ENCODE measurements at places on chromosomes 2 and 18.

- no peak for DNase-seq
Measured at GRCh38 chr2:38269421-38269820, 107.7 kb downstream of the ATL2 start.

DNA sequence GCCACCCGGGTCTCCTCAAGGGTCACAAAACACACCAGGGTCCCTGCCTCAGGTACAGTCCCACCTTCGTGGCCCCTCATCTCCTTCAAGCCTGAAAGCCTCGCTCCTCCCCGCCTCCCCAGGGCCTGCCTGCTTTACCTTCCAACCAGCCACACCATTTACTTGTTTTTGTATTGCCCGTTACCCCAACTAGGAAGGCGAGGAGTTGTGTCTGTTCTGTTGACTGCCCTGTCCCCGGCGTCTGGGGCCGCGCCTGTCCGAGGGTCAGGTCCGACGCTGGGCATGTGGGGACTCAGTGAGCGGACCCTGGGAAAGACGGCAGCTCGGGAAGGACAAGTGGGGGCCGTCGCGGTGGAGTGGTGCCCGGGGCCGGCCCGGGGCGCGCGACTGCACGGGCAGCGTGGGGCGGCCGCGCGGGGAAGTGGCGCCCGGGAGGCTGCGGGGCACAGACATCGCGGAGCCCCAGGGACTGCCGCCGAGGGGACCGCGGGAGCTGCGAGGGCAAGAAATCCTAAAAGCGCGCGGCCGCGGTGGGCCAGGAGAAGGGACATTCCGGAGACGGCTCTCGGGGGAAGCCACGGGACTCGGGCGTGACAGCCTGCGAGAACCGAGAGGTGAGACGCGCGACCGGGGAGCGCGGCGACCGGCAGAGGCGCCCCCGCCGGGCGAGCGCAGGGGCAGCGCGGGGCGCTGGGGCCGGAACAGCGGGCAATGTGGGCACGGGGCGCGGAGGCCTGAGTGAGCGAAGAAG lies 797 bp upstream of the GRHL1 start:
- peak; percentile 50 for DNase-seq

GRCh38 chr18:43671431-43671830 lies 394.1 kb upstream of the SYT4 start:
- DNase-seq: no peak

DNA sequence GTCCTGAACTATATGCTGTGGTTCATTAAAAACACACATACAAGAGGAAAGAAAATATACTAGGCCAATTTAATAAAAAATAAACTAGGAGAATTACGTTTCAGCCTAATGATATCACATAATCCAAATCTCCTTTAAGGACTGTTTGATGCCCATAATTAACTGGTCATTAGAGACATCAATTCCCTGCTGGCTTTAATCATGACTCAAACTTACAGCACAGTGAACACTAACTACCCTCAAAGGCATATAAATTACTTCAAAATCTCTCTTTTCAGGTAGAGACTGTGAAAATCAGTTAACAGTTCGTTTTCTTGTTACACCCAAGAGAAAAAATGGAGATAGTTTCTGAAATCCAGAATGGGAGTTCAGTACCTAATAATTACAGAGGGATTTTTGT lies 567.4 kb downstream of the CBLN2 start:
- DNase-seq: no peak

DNA sequence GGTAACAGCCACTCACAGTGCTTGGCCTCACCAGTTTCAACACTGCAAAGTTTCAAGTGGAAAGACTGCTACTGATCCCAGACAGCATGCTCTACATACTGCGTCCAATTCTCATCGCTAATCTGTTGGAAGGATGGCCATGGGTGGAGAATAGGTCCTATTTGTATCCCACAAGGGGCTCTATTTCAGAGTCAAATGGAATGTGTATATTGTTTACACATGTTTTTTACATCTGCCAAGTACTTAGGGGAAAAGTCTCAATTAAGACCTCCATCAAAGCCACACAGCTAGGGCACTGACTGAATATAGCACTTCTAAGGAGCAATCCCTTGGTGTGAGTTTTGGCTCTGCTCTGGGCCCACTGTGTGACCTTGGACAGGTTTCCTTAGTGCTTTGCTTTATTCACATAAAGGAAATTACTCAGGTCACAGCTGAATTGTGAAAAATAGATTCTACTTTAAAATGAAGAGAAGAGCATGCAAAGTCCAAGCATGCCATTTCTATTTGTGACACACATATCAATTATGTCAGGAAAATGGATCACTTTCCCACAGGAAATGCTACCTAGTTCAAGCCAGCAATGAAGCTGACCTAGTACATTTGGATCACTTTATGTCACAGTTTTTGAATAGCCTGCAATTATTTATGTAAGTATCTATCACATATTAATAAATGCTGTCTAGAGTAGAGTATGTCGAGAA lies 112.9 kb upstream of the STK17B start:
- no peak for DNase-seq

- DNase-seq: no peak
Measured at GRCh38 chr2:224934526-224935188, 107.6 kb downstream of the DOCK10 start.

- DNase-seq: no peak
Measured at GRCh38 chr18:36194600-36195315, 7.5 kb downstream of the MOCOS start.

GRCh38 chr2:3634596-3635121 lies 23.3 kb upstream of the ALLC start:
- no peak for DNase-seq

DNA sequence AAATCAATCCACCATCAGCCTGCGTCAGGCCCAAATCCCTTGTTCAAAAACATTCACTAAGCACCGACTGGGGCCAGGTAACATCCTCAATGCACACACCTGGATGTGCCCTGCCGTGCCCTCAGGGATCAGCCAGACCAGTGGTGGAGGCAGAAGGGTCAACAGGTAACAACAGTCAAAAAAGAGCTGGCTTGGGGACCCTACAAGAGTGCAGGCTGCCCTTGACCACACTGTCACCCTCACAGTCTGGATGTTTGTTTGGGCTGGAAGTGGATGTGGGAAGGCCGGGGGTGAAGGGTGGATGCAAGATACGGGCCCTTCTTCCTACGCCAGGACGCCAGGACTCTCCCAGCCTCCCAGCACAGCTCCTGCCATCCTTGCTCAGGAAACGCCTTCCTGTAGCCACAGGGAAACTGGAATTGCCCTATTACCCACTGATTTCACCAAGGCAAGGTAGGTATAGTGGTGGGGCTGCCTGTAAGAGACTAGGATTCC lies 2.7 kb downstream of the BIN1 start:
- no peak for DNase-seq

GRCh38 chr2:197931661-197932312 lies 127.4 kb downstream of the PLCL1 start:
- no peak for DNase-seq

DNA sequence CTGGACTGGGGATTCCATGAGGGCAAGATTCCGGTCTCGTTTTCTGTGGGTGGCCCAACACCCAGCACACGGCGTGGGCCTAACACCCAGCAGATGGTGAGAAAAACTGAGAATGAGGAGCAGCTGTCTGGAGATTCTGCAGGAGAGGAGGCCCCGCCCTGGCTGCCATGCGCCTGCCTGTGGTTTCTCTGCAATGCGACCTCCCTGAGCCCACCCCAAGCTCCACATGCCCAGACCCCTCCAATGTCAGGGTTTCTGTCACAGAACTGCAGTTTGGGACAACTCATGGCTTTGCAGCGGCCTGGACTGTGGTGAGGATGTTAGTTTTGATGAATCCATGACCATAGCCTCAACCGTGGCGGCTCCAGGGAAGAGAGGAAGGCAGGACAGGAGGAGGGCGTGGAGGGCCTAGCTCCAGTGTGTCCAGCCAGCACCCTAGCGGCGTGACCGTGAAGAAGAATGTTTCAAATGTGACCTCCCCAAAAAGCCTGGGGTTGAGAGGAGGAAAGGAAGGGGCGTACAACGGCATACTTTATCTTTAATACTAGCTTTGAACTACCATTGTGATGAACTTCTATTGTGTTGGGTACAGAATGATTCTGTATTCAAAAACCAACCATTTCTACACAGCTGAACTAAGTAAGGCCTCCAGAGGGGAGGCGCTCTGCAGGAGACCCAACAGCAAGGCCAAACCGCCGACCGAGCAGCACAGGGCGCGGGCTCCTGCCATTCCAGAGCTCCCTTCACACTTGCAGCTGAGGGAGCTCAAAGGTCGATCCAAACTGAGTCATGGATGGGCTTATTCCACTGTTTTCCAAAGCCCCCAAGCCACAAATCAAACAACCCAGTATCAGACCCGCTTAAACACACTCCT lies 3.4 kb downstream of the PXDN start:
- DNase-seq: no peak

- no peak for DNase-seq
Measured at GRCh38 chr2:15169326-15170069, 391.6 kb downstream of the NBAS start.
